ENCODE measurements at places on chromosomes 12 and 14.

GRCh38 chr14:103833711-103834110 is 13.7 kb downstream of the PPP1R13B start:
- DNase-seq = no peak

DNA sequence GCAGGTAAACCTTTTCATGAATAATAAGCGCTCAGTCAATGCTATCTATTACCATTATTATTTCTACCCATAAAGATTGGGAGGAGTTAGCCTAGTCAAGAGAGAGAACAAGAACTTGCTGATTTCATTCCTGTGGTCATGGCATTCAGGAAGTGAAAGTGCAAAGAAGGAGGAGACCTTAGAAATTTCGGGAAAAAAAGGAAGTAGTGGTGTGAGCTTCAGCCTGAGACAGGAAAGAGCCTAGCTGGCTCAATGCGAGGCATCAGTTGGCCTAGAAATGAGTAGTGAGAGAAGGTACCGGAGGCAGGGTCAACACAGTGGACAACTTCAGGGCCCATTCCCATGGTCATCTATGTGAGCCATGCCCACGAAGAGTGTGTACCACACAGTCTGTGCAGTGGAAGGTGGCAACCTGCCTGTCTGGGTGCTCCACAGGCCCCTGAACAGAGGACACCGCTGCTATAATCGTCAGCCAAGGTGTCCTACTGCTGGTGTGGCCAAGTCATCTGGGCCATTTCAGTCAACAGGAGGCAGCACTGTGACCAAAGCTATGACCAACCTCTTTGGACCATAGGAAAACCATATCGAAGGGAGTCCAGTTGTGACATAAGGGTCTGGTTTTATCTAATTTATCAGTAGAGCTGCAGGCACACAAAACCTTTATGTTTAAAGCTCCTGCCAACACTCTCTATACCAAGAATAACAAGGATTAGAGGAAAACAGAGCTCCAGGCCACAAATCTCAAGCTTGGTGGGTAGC is 16.2 kb upstream of the STON2 start:
- DNase-seq = no peak

DNA sequence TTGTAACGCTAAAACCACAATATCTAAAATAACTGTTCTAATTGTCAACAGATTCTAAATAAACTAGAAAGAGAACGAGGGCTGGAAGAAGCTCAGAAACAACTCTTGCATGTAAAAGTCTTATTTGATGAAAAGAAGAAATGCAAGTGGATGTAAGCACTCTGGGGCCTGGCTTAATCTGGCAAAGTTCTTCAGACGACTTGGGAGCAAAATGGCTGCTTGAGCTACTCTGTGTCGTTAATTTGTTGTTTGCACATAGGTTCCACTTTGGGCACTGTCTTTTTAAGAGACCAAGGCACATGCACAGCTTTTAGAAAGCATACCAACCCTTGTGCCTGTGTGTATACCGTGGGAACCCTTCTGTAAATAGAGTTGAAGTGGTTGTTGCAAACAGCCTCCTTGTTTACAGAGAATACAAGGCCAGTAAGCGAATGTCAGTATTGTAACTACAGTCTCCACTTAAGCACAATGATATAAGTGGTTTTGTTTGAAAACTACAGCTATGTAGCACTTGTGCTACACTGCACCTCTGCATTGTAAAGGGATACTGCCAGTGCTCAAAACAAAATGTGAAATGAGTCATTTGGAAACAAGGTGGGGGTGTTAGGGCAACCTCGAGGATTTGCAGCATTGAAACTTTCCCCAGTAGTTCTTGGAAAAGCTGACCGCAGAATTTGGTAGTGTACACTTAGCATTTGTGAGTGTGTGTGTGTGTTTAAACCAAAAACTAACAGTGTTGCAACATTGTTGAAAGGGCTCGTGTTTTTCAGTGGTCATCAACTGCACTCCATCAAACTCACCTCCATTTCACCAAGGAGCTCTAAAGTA is 154.3 kb downstream of the CEP83 start:
- no peak for DNase-seq

DNA sequence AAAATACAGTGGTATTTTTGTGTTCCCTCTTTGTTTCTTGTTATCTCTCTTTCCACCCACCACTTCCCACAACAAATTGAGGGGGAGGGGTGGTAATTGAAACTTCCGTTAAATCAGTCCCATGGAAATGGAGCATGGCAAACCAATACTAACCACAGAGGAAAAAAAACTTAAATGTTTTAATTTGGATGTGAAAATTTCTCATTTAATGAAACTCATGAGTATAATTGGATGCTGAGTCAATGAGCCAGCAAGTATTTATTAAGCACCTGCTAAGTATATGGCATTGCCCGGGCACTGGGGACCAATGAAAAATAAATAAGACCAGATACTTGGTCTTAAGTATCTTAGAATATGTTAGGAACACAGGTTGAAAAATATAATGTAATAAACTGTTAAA is 147.5 kb downstream of the KCNH5 start:
- DNase-seq = no peak

DNA sequence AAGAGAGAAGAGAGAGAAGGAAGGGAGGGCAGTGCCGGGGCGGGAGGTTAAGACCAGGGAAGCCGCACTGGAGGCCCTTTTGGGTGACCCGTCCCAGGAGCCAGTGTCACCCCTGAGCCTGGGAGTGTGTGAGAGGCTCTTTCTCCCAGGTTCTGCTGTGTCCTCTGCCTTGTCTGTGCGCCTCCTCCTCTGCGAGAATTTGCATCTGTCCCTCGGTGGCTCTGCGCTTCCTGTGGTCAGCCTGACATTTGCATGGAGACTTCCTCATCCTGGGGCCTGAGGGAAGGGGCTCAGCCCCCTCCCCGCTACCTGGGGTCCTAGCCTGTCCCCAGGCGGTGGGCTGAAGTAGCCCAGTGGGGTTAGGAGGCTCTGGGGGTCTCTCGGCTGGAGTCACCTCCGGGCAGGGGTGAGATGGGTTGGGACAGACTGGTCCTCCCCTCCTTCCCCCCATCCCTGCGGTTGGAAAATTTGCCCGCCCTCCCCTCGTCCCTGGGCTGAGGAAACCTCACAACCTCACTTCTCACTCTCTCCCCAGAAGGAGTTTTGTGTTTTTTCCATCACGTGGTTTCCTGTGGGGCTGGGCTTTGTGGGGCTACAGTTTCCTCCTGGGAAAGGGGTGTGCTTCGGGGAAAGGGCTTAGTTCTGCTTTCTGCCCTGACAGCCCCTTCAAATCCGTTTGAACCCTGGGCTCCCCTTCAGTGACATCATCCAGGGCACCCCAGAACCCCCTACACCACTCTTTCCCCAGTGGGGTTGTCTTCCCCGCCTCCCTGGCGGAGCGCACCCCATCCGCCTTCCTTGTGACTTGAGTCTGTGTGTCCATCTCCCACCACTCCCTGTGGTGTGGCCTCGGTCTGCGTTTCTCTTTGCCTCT is 2.5 kb downstream of the PTPN6 start:
- DNase-seq = peak; percentile 88

GRCh38 chr14:55188686-55189295 is 2.6 kb downstream of the DLGAP5 start:
- DNase-seq = no peak

DNA sequence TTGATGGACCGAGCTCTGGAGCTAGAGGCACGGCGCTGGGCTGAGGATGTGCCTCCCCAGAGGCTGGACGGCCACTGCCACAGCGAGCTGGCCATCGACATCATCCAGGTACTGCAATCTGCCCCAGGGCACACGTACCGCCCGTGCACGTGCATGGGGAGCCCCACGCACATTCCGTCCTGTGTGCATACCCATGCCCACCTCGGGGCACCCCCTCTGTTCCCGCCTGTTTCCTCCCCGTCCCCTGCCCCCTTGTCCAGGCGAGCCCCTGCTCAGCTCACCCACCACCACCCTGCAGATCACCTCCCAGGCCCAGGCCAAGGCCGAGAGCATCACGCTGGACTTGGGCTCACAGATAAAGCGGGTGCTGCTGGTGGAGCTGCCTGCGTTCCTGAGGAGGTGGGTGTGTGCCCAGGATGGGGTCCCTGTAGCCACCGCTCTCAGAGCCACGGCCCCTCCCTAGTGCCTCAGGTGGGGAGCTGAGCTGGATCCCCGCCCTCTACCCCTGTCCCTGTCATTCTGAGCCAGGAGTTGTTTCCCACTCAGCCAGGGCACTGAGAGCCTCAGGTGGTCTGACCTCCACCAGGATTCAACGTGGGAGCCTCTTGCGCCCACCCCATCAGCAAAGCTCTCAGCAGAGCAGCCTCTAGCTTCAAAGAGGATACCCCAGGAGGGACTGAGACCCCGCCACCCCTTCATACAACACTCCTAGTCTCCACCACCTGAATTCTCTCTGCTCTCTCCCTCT is 6.9 kb downstream of the TNFAIP2 start:
- DNase-seq = no peak

GRCh38 chr12:57234571-57235016 is 5.1 kb downstream of the SHMT2 start:
- DNase-seq = no peak

GRCh38 chr14:81312289-81312876 is 87.7 kb downstream of the STON2 start:
- no peak for DNase-seq

GRCh38 chr12:118884226-118884625 is 97.1 kb upstream of the SRRM4 start:
- DNase-seq = no peak

GRCh38 chr12:22765421-22766130 is 140.6 kb downstream of the ETNK1 start:
- no peak for DNase-seq

- no peak for DNase-seq
These were observed 185.3 kb upstream of the ABCD2 start for GRCh38 chr12:39804898-39805297.

DNA sequence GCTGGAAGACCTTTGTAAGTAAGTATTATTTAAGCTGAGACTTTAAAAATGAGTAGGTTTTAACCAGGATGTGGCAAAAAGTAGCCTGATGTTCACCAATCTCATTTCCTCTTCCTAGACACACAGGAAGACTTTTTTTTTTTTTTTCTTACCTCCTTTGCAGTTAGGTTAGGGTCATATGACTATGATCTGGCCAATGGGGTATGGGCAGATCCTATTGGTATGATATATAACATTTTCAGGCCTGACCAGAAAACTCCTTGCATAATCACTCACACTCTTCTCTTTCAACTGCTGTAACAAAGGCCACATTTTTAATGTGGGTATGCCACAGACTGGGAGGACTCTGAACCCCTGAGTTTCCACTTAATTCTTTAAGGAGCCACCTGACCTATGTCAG is 2.7 kb upstream of the RPS6KA5 start:
- no peak for DNase-seq

DNA sequence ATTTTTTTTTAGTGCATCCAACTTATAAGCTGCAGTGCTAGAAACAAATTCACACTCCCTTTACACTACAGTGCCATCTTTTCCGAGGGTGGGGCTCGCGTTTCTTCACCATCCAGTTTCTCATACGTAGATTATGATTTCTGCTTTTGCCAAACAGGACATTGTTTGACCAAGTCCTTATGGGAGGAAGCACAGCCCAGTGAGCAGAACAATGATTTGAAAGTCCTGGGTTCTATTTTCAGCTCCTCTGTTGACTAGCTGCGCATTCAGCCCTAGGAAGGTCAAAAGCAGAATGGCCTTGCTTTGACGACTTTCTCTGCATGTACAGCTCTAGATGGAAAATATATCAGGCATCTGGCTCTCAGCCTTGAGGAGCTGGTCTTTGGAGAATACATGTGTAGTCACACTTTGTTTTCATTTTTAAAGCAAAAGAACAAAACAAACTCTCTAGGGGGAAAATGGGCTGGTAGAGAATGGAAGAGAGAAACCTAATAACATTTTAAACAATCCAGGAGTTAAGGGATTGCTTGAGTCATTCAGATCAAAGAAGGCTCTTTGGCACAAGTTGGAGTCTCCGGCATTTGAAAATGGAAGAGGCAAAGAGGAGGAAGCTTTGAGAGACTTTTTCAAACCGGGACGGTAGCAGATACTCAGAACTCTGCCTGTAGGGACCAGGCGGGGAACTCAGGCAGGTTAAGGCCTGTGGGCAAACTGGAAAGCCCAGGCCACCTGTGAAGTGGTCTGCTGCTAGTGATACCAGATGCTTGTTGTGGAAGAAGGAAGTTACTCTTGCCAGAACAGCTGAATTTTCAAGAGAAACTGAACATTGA is 257.3 kb upstream of the PLEKHG7 start:
- no peak for DNase-seq

DNA sequence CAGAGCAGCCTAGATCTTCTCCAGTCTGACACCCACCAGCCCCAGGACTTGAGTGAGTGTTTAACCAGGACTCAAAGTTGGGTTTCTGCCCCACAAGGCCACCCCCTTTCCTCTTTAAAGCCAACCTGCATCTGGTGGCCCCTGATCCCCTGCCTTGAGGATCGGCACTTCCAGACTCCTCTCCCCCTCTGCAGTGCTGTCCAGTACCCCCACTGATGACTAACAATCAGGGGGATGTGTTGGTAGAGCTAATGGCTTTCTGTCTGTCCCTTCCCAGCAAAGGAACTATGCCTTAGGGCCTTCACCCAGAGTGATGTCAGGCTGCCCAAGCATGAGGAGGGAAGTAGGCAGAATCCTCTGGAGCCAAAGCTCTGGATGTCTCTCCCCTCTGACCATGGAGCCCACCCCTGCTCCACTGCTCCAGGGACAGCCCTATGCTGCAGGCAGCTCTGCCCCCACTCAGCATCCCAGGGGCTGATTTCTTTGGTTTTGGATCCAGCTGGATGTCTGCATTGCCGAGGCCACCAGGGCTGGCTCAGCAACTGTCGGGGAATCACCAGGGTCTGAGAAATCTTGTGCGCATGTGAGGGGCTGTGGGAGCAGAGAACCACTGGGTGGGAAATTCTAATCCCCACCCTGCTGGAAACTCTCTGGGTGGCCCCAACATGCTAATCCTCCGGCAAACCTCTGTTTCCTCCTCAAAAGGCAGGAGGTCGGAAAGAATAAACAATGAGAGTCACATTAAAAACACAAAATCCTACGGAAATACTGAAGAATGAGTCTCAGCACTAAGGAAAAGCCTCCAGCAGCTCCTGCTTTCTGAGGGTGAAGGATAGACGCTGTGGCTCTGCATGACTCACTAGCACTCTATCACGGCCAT is 42.9 kb downstream of the DAD1 start:
- no peak for DNase-seq

DNA sequence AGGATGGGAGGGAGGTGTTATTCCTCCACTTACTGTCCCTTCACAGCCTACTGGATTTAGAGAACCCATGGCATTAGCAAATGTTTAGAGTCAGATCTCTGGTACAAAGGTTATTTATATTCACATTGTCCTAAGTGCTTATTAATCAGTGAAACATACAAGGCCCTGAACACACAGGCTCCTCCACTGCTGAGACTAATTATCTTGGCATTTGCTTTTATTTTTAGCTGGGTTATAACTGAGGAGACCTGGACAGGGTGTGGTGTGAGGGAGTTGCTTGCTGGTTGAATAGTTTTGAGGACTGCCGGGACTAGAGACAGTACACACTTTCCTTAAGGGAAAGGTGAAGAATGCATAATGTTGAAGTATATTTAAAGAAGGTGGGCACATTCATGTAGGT is 77.5 kb downstream of the FIGNL2 start:
- DNase-seq = no peak

GRCh38 chr14:43204816-43205215 is 1302.3 kb downstream of the FSCB start:
- DNase-seq = no peak

GRCh38 chr12:91952916-91953315 is 192.7 kb downstream of the BTG1 start:
- no peak for DNase-seq
